ENCODE measurements at places on chromosomes 11 and 22.

DNA sequence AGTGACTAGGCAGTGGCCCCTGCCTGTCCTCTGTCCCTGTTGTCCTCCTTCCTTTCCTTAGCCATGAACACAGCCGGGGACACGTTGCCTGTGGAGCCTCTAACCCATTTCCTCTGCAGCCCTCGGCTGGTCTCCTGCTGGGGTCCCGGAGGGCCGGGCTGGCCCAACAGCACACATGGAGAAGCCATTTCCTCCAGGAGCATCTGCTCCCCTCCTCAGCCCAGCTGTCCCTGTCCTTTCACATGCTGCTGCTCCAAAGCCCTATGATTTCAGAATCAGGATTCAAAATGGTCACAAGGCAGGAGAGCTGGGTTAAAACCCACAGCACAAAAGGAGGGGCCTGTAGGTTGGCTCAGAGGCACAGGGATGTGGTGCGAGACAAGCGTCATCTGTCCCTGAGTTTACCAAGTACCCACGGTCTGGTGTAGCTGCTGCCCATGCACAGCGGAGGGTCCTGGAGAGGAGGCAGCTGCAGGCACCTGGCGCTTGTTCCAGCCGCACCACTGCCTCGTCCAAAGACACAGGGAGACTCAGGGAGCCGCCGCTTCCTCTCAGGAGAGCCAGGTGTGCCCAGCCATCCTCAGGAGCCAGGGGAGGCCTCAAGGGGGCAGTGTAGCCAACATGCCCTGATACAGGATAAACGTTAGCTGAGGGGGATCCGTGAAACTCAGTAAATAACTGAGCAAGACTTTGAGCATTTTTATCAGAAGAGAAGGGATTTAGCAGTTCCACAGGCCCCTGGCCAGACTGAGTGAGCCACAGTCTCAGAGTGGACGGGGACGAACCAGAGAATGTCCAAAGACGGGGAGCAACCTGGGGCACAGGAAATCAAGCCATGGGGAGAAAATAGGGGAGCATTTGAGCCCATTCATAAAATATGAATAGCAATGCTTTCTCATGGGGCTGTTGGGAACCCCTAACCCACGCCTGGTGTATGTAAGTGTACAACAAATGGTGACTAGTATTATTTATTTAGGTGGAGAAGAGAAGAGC is 3.9 kb upstream of the VSIG10L2 start:
- peak; percentile 60 for DNase-seq

DNA sequence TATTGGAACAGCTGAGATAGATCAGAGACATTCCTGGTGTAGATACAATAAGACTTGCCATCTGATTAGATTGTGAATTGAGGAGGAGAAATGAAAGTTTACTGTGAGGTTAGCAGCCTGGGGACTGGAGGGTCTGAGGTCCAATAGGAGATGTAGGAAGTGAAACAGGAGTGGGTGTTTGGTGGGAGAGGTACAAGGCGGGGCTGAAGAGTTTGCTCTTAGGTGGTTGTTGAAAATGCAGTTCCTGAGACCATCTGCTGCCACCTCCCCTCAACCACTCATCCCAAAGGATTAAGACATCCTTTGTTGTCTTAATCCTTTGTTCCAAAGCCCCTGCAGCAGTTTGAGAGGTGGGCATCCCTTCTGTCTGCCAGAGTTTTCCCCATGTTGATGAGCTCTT is 14.8 kb downstream of the PIWIL4 start:
- no peak for DNase-seq

GRCh38 chr11:95922099-95922498 is 1.8 kb downstream of the MTMR2 start:
- no peak for DNase-seq

- DNase-seq, result no peak
These were observed 1003.7 kb downstream of the BRD1 start for GRCh38 chr22:48823941-48824340.

DNA sequence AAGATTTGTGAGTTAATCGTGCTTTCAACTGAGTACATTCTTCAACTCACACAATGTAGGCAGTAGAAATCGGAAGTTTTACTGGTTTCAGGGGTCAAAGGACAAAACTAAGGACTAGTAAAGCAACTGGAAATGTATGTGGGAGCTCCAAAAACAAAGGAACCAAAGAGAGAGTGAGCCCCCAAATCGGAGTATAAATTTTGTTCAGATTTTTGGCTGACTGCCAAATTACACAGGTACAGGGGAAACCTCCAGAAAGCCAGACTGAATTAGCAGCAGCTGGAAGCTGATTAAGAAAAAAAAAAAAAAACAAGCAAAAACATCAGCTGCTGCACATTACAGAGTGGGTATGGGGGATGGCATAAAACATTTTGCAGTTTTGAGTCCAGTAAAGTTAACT is 75.2 kb upstream of the GNAZ start:
- DNase-seq, result no peak

GRCh38 chr11:120333801-120334200 is 2.4 kb upstream of the ARHGEF12 start:
- no peak for DNase-seq

DNA sequence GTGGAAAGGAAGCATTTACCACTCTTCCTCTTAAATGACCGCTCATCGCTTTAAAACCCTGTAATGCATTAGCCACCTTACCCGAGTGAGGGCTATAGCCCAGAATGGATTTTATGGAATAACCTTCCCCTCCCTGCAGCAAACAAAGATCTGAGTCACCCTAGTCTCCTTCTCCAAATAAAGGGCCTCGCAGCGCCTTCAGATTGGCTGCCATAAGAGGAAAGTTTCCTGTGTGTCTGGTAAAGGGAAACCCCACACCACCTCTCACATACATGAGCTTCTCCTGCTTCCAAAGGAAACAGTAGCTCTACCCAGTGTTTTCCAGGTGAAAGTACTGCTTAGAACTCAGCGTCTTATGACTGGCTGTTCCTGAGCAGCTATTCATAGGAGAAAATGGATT is 47.8 kb downstream of the PPP2R1B start:
- no peak for DNase-seq
